ENCODE measurements at places on chromosomes 16 and 17. TPM values are rescaled to one million over a fixed set of nuclear protein-coding genes. Genes with fewer than 3 reads are reported as not detected.

The NLE1 gene
- total RNA-seq: 21.7 TPM

The C17orf50 gene
- total RNA-seq: 0.38 TPM

- DNase-seq: no peak
These were observed 22.1 kb upstream of the MON1B start for GRCh38 chr16:77168901-77169300.

- no peak for DNase-seq
These were observed 212.2 kb upstream of the RPL38 start for GRCh38 chr17:73991260-73991659.

- no peak for DNase-seq
These were observed 3.3 kb downstream of the TSPOAP1 start for GRCh38 chr17:58325289-58325726.

DNA sequence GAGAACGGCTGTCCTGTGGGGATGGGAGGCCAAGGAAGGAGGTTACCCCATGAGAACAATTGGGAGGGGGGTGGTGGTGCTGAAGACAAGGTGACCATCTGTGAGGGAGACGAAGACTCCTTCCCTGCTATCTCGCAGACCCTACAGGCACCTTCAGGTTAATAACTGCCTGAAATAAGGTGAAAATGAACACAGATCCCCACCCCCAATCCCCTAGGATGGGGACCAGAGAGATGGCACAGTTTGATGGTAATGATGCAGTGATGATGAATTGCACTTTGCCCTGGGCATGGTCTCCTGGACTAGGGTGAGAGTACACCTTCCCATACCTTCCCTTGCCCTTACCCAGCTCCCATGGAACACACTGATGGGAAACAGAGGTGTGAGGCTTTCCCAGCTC, 1.4 kb upstream of the NAE1 start:
- DNase-seq: no peak

DNA sequence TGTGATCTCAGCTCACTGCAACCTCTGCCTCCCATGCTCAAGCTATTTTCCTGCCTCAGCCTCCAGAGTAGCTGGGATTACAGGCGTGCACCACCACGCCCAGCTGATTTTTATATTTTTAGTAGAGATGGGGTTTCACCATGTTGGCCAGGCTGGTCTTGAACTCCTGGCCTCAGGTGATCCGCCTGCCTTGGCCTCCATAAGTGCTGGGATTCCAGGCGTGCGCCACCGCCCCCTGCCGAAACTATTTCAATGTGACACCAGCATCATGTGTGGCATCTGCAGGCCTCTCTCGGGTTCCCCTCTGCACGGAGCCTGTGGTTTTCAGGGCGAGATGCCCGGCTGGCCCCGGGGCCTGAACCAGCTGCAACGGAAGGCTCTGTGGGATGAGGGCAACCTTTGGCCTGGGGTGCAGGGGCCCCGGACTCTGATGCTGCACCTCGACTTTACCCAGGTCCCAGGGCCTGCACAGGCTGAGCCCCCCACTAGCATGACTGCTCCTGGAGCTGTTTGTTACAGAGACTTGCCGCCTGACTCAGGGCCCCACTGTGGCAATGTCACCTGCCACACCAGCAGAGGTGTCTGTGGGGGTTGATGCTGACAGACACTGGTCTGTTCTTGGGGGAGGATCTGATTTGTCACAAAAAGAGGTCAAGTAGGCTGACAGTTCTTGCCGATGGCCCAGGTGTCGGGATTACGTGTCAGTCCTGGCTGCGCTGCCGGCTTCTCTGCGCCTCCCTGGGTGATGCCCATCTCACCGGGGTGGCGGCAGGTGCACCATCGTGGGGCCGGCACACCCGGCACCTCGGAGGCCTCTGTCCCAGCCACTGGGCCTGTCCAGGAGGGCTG, 8.6 kb upstream of the TEX19 start:
- DNase-seq: no peak

DNA sequence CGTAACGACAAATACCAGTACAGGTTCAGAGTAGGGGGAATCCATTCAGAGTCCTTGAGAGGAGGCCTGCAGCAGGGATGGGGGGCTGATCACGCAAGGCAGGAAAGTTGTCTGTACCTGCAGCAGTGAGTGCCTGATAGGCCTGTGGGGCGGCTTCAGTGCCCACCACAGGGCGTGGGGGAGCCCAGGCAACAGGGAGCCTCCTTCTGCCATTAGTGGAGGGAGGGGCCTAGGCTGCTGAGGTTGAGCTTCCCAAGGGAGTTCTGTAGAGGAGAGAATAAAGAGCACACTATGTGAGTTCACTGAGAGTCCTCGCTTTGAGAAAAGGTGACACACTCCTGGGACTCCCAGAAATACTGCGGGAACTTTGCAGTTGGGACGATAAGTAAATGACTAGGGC, 134.6 kb downstream of the SPECC1 start:
- DNase-seq: no peak
